Cortex of kidney (tissue), 1 donor: ENCODE measurements at places on chromosomes 3 and 15.

GRCh38 chr15:77853008-77853328, 220.3 kb upstream of the LINGO1 start:
- no peak for DNase-seq

GRCh38 chr3:58829321-58830000, 162.9 kb upstream of the FAM3D start:
- no peak for DNase-seq

DNA sequence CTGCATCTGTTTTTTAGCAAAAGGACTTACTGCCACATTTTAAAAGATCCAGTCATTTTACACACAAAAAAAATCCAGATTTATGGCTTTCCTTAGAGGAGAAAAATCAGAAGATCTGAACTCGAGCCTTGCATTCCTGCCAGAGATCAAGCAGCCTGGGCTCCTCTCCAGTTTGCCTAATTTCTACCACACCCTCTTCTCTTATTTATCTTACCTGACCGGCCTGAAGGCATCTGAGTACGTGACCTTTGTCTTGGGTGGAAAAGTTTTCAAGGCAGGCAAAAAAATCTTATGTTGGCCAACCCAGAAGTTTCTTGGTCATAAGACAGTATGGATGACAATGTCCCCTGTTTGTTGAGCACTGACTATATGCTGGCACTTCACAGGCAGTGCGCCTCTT, 60.3 kb downstream of the CHRD start:
- no peak for DNase-seq

- DNase-seq: no peak
Observed at GRCh38 chr3:134039161-134039862, 9.6 kb upstream of the SLCO2A1 start.

GRCh38 chr3:172561897-172562640, 38.8 kb upstream of the TNFSF10 start:
- DNase-seq: no peak

DNA sequence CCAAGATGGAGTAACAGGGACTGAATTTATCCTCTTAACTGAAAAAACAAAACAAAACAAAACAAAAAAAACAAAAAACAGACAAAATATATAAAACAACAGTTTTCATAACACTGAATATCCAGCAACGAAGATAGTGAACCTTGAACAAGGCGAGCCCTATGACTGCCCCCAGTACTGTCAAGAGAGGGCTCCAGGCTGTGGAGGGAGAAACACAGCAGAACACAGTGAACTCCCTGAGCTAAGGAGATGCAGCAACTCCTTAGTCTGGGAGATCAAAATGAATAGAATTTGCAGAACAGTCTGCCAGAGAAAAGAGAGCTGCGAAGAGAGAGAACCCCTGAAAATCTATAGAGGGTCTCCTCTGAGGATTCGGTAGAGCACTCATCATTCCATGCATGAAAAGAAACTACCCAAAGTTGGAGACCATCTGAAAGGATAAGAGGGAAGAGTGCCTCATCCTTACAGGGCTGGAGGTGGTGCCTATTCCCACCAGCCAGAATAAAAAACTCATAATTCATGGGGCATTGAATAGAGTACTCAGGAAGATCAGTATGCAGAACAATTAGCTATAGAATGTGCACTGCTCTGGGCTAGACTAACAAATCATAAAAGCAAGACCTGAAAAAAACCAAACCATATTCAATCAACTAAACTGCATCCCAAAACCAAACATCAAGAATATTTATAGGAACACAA, 101.8 kb downstream of the FRMD4B start:
- no peak for DNase-seq

- DNase-seq: no peak
Observed at GRCh38 chr3:34213478-34213877, 415.0 kb downstream of the PDCD6IP start.

DNA sequence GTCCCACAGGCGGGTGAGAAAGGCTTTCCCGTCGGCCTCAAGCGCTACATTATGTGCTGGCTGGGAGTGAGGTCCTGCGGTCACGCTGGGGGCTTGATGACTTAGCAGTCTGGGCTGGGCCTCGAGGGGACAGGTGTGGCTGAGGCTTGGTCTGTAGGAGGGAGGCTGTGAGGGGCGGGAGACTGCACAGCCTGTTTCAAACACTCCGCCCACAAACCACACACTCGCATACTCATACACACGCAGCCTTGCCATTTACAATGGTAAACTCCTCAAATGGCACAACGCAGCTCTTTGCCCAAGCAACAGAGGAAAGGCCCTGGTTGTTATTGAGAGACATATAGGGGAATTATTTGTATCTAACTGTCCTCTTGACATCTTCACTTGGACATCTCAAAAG, 32.4 kb upstream of the RASGRF1 start:
- DNase-seq: no peak

DNA sequence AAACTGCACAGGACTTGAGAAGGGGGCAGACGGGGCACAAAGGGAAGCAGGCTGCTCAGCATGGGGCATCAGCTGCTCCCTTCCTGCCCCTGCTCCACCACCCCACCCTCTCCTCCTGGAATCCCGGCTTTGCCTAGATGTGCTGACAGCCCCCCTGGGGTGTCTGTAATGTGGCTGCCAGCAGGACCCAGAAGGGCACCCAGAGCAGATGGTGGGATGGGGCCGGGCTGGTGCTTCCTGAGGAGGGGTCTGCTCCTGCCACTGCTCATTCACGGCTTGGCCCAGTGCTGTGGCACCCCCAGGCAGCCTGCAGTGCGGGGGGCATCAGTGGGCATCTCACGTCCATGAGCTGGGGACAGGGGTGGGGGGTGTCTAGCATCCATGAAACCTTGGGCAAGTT, 10.2 kb downstream of the H1-8 start:
- no peak for DNase-seq

- no peak for DNase-seq
Observed at GRCh38 chr3:98567666-98568270, 25.6 kb downstream of the CPOX start.

DNA sequence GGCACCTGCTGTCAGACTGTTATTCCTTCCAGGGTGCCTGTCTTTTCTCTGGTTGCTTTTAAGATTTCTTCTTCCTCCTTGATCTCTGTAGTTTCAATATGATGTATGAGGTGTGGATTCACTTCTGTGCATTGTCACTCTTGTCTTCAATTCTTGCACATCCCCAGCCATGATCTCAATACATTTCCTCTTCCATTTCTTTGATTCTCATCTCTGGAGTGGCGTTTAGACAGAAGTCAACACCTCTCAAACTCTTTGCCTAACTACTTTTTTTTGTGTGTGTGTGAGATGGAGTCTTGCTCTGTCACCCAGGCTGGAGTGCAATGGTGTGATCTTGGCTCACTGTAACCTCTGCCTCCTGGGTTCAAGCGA, 224.4 kb upstream of the LYSMD4 start:
- DNase-seq: no peak

DNA sequence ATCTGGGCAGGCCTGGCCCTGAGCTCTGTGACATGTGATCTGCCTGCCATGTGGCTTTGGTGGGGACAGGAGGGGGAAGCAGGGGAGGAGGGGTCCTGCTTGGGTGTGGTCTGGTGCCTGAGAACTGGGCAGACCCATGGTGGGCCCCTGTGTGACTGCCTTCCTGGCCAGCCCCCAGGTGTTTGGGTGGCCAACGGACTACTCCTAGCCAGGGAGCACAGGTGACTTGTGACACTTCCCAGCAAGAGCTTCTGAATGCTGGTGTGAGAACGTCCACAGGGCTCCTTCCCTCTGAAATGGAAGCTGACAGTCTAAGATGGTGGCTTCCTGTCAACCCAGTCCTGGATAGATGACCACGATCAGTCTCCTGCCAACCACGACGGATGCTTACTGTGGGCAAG, 136.1 kb upstream of the MEF2A start:
- DNase-seq: no peak

DNA sequence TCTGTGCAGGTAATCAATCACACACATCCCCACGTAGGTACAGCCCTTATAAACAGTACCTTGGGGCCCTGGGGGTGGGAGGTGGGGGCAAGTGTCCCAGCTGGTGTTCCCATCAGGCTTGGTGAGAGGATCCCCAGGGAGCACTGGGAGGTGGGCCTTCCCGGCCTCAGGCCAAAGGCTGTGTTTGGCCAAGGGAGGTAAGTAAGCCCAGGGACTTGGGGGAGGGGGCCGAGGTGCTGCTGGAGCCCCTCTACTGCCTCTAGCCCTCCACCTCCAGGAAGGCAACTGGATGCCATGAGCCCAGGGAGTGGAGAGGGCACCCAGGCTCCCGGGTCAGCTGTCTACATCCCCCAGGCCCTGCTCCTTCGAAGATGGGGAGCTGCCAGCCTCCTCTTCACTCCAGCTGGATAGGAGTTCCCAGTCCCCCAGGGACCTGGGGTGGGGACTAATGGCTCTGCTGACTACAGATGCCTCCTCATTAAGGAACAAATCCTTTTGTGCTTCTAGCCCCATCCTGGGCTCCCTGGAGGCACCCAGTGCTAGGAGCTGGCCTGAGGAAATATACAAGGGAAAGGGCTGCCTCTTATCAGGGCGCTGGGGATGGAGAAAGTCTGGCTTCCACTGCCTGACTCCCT, 33.1 kb downstream of the RNU5B-1 start:
- no peak for DNase-seq

DNA sequence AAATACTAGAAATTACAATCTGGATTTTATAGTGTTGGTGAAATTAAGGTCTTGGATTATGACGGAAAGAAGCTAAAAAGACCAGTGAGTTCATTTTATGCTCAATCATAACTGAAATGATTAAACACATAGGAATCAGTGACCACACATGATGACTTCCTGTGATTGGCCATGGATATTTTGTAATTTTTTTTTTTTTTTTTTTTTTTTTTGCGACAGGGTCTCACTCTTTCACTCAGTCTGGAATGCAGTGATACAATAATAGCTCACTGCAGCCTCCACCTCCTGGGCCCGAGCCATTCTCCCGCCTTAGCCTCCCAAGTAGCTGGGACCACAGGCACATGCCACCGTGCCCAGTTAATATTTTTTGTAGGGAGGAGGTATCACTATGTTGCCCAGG, 47.4 kb downstream of the PAQR5 start:
- no peak for DNase-seq

- no peak for DNase-seq
Observed at GRCh38 chr3:46453526-46454208, 11.0 kb downstream of the LTF start.

- DNase-seq: no peak
Observed at GRCh38 chr15:58115692-58116091, 22.5 kb upstream of the AQP9 start.

GRCh38 chr3:52367891-52368880, 52.1 kb downstream of the DNAH1 start:
- DNase-seq: no peak

- DNase-seq: no peak
Observed at GRCh38 chr3:129607391-129608068, 1.1 kb upstream of the PLXND1 start.

- DNase-seq: no peak
Observed at GRCh38 chr3:149575961-149576564, 81.8 kb downstream of the WWTR1 start.

DNA sequence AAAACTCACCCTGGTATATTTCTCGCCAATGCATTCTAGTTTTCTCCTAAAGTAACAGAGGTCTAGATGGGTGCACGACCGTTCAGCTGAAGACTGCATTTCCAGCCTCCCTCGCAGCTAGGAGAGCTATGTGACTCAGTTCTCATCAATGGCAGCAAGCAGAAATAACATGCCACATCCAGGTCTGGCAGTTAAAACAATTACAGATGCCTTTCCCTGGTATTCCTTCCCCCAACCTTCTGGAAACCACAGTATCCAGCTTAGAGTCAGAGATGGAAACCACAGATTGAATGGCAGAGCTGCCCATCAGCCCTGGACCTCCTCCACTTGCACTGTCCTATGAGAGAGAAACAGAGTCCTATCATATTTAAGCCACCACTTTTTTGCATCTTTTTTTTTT, 4.8 kb downstream of the HAPLN3 start:
- DNase-seq: no peak

- no peak for DNase-seq
Observed at GRCh38 chr15:60384053-60384452, 13.7 kb downstream of the ANXA2 start.

GRCh38 chr3:98763076-98763475, at the start of gene ST3GAL6:
ST3GAL6 (plus strand) TSS chr3:98763340; CDS start chr3:98768441, 5,101 bp downstream.
- DNase-seq: no peak

DNA sequence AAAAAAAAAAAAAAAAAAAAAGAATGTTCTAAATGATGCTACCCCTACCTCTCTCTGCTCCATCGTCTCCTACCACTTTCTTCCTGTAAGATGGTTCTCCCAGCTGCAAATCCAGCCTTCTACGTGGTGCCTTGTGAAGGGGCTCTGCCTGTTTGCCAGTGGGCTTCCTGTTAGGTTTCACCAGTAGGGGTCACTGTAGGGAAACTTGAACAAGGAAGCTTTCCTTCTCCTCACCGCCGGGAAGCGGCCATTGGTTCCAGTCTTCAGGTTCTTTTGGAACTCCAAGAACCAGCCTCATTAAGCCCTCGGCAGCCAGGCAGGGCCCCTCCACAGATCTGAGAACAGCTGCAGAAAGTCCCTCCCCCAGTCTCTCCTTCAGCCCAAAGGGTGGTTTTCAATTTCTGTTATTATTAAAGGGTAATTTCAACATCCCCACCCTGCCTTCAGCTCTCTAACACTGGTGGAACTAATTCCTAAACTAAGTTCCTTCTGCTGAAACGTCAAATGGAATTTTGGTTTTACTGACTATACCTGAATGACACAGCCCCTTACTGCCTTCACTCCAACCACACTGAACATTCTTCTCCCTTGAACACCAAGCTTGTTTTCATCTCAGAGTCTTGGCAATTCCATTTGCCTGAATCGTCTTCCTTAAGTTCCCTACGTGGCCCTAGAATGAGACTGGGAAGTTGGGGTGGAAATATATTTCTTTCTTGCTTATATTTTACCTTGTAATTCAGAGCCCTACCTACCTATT, 13.5 kb downstream of the MCCC1 start:
- DNase-seq: no peak

- no peak for DNase-seq
Observed at GRCh38 chr3:192817053-192817452, 89.7 kb upstream of the FGF12 start.

DNA sequence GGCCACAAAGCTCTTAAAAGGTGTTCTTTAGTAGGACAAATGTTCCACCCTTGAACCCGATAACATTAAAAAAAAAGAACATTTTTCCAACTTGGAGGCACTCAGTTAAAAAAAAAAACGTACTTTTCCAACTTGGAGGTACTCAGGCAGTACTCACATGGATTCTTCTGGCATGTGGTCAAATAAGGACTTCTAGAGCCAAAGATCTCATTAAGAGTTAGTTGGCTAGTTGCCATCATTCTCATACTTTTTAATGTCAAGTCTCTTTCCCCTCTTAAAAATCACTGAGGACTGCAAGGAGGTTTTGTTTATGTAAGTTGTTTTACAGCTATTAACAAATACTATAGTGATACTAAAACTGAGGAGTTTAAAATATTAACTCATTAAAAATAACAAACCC, 101.0 kb downstream of the CADPS start:
- DNase-seq: no peak

GRCh38 chr3:160163229-160163878, 61.9 kb upstream of the C3orf80 start:
- DNase-seq: no peak

GRCh38 chr15:97153356-97153965, 807.0 kb upstream of the ARRDC4 start:
- no peak for DNase-seq

GRCh38 chr3:156233876-156234275, 113.5 kb downstream of the KCNAB1 start:
- no peak for DNase-seq

- no peak for DNase-seq
Observed at GRCh38 chr15:59953392-59953883, 50.7 kb upstream of the FOXB1 start.
